Stomach (tissue), 19 donors: ENCODE measurements at places on chromosomes 3 and 15.

DNA sequence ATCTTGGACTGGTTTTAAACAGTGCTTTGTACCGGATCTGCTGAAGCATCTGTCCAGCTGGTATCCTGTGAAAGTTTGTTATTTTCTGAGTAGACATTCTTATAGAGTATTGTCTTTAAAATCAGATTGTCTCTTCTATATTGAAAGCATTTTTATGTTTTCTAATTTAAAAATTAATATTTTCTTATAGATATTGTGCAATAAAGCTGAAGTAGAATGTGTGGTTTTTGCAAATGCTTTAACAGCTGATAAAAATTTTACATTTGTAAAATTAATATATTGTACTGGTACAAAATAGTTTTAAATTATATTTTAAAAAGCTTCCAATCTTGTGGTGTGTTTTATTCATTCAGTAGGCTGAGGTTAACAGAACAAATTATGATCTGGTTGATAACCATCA lies 31.9 kb downstream of the SGO1 start:
- no peak for DNase-seq

DNA sequence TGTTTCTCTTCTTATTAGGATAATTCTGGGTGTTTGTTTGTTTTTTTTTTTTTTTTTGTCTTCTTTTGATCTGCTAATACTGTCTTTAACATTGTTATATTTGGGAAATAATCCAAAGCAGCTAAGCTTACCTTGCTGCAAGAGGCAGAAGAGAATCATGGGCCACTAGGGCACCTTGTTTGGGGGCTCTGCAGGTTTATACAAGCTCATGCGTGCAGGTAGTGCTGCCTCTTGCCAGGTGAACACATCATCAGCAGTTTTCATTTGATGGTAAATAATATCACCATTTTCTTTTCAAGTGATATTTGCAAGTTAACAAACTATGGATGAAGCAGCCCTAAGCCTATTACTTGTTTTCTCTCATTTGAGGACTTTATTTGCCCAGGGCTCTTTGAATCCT lies 37.9 kb downstream of the MAP3K13 start:
- no peak for DNase-seq

GRCh38 chr3:123067689-123068600 lies 1.1 kb downstream of the PDIA5 start:
- peak; percentile 49 for DNase-seq

DNA sequence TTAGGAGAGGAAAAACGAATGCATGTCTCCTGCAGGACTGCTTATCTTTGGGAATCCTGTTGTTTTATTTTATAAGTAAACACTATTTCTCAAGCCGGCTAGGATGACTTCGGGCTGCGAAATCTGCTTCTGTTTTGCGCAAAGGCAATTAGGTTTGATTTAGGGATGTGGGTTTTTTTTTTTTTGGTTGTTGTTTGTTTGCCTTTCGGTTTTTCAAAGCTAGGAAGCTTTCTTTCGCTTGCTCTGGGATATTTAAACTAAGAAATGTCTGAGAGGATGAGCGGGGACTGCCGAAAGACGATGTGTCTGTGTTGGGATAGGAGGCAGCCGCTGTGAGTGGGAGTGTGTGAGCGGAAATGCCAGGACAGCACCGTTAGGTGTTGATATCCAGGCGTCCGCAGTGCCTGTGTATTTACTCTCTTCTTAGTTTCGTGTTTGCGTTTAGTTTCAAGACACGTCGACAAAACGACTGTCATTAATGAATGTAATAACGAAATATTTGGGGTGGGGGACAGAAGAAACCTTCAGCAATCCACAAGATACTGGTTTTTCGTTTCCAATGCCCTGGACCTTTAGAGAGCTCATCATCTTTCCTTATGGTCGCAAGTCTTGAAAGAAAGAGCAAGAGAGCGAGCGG lies 604 bp downstream of the ISL2 start:
- no peak for DNase-seq

DNA sequence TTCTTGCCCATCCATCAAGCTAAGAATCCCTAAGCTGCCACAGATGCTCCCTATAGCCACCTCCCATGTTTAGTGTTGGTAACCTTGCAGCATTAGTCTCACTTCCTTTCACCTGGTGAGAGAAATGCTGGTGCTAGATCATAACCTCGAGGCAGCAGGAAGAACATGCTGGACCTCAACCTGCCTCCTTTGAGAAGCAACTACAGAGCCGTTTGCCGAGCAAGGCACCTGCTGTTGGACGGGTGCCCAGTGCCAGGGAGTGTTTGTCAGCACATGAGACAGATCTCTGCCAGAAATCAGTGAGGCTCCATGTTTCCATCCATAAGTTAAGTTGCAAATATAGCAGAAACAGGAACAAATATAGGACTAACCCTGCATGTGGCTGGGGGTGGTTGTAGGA lies 955.7 kb downstream of the TUSC7 start:
- DNase-seq, result peak; percentile 46

GRCh38 chr3:38616658-38617057 lies 32.8 kb downstream of the SCN5A start:
- DNase-seq, result no peak

- no peak for DNase-seq
Observed at GRCh38 chr15:75733761-75734651, 21.4 kb upstream of the CSPG4 start.

DNA sequence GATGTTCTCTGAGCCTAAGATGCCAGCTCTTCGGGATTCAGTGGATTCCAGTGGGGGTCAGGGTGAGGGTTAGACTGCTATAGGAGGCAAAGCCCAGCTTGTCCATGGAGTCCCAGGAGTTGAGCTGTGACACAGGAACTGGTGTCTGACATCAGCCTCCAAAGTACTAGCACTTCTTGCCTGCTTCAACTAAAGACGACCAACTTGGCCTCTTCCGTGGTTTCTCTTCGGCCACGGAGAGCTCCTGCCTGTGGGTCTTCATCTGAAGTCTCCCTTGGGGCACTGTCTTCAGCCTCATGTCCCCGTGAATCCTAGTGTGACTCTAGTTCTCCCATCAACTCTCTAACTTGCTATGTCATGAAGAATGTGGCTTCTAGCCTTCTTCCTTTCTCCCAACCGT lies 12.8 kb upstream of the ACAN start:
- DNase-seq, result no peak

- DNase-seq, result no peak
Observed at GRCh38 chr15:83739629-83740028, 85.7 kb downstream of the ADAMTSL3 start.

GRCh38 chr3:187902936-187903335 lies 157.7 kb upstream of the BCL6 start:
- no peak for DNase-seq

- peak; percentile 25 for DNase-seq
Observed at GRCh38 chr3:141151439-141151838, 80.2 kb upstream of the PXYLP1 start.

DNA sequence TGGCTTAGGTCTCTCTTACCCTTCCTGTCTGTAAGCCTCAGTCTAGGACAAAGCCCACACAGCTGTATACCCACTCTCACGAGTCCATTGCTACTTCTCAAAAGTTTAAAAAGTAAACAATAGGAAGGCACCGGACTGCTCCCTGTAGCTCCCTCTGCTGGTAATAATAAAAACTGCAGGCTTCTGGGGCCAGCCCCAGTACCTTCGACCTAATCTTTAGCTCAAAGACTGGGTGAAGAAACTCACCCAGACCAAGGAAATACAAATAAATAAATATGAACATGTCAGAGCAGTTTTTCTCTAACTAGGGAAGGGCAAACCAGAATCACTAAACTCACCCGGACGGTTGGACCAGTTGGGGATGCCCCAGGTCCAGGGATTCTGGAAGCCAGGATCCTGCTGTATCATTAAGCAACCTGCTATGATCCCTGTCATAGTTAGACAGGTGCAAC lies 5.0 kb downstream of the FAM219B start:
- DNase-seq, result peak; percentile 83

- peak; percentile 20 for DNase-seq
Observed at GRCh38 chr3:179272385-179272784, 21.5 kb upstream of the KCNMB3 start.

GRCh38 chr15:36605604-36606263 lies 26.3 kb downstream of the CDIN1 start:
- DNase-seq, result no peak

DNA sequence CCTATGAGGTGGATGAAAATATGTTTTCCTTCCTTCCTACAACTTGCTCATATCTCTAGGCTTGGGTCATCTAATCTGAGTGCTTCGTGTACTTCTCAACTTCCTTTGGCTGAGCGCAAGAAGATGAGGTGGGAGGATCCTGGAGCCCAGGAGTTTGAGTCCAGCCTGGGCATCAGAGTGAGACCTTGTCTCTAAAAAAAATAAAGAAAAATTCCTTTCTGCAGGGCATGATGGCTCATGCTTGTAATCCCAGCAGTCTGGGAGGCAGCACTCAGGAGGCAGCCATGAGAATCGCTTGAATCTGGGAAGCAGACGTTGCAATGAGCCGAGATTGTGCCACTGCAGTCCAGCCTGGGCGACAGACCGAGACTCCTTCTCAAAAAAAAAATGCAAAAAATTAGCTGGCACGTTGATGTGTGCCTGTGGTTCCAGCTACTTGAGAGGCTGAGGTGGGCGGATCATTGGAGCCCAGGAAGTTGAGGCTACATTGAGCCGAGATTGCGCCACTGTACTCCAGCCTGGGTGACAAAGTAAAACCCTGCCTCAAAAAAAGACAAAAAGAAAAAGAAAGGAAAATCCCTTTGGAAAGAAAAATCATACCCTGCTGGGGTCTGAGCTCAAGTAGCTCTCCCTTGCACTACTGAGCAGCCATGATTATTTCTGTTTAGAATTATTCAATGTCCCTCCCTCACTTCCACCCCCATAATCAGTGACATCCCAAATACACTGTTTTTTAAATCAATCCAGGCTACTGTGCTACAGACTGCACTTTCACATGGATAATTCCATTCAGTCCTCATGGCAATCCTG lies 28.0 kb upstream of the RAB11A start:
- no peak for DNase-seq
